Right ventricle myocardium superior (tissue), 1 donor: ENCODE measurements at places on chromosomes 6 and 20.

- no peak for DNase-seq
Observed at GRCh38 chr20:25049261-25050060, 8.5 kb downstream of the ACSS1 start.

DNA sequence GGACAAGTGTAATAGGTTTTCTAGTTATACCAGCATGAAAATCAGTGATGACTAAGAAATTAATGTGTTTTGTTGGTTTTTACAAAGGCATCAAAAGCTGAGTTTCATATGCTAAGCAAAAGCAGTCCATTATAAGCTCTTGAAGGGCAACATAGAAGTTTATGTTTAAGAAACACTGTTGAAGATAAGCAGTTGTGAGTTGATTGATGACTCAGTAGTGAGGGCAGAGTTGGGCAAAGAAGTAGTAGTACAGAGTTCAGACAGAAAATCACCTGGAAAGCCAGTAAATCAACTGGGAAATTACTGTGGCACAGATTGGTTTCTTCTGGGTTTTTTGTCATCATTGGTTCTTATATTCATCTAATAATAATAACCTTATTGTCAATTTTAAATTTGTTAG, 78.0 kb upstream of the SMIM8 start:
- DNase-seq = no peak

DNA sequence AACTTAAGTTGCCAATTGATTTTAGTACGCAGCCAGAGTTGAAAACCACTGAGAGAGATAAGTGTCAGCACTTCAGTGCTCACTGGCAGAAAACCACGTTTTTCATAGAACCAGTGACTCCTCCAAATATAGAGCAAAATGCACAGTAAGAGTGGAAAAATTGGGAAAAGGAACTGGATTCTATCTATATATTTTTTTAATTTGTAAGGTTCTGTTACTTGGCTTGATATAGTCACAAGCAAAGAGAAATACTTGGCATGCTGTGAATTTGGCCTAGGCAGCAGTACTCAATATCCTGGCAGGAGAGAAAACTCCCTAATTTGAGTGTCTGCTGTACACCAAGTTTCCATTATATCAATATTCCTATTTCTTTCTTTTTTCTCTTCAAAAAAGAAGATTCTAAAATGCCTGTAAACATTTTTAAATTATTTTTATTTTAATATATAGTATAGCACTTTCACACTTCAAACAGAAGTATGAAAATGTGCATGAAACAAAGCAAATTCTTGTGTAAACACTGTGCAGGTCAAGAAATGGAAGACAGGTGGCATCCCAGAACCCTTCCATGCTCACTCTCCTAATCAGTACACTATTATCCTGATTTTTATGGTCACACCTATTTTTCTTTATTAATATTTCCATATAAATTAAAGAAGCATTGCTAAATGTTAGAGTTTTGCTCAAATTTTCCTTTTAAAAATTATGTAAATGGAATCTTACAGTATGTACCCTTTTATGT, 561.8 kb upstream of the RNF217 start:
- no peak for DNase-seq

DNA sequence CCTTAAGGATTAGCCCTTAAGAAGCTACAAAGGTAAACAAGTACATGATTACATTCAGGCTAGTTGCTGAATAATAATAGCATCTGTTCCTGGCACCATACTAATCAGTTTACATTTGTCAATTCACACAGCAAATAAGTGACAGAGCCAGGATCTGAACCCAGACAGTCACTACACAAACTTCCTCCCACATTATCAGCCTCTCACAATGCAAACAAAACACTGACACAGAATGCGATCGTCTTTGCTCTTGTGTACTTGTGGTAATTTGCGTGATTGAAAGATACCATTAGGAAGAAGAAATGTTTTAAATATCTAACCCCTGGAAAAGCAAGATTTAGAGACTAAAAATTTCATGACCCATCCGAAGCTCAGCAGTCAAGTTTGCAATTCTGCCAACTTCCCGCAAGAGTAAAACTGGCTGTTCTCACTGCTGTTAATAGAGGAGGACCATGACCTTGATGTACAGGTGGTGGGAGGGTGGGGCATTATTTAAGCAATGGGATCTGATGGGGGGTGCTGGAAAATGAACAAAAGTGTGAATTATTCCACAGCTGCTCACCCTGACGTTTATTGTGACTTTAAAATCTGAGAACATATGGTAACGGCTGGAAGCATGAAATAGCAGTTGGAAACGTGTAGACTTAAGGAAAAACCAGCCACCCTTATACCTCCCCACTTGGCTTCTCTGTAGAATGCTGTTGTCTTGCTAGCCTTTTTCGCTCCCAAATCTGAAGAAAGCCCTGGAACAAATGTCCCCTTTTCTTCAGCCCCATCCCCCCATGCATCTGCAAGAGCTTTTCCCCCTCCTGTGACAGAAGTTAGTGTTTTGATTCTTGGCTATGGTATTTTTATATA, 95.3 kb upstream of the ARMC2 start:
- DNase-seq = no peak

GRCh38 chr20:45406260-45407066, 1.6 kb upstream of the DBNDD2 start:
- peak; percentile 87 for DNase-seq

GRCh38 chr6:129946439-129947140, 71.8 kb upstream of the L3MBTL3 start:
- no peak for DNase-seq
